ENCODE measurements at places on chromosomes 1 and 21.

DNA sequence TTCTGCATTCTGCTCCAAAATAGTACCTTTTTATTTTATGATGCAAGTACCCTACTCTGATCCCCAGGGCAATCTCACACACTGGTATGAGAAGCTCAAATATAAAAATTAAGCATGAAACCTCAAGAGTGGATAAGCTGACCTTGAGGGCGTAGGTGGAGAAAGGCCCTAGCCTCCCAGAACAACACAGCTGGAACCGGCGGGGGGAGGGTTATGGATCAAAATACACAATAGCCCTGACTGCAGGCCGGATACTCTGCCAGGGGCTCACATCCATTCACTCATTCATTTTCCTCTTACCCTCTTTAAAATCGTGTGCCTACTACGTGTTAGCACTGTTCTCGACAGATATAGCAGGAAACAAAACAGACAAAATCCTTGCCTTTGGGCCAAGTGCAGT is 32.8 kb upstream of the ECE1 start:
- no peak for DNase-seq

- DNase-seq: no peak
Measured at GRCh38 chr1:36128126-36128904, 3.3 kb upstream of the COL8A2 start.

DNA sequence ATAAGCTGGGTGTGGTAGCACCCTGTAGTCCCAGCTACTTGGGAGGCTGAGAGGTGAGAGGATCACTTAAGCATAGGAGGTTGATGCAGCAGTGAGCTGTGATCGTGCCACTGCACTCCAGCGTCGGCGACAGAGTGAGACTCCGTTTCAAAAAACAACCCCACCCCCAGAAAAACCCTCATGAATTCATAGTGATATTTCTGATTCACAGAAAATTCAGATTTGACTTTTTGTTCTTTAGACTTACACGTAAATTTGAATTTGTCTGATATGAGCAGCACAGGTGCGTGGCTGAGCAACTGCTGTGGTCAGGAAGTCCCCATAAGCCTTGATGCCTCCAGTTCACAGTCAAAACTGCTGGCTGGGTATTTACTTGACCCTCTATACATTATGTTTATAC is 10.0 kb upstream of the MORC3 start:
- no peak for DNase-seq

DNA sequence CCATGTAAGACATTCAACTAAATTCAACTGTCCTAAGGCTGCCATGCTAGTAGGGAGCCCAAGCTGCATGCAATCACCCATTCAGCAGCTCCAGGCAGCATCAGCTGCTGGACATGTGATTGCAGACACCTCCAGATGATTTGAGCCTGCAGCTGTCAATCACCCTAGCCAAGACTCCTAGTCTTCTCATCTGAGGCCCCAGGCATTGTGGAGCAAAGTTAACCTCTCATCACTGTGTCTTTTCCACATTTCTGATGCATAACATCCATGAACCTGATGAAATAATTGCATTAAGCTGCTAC is 5.6 kb upstream of the CDC42BPA start:
- DNase-seq: no peak

DNA sequence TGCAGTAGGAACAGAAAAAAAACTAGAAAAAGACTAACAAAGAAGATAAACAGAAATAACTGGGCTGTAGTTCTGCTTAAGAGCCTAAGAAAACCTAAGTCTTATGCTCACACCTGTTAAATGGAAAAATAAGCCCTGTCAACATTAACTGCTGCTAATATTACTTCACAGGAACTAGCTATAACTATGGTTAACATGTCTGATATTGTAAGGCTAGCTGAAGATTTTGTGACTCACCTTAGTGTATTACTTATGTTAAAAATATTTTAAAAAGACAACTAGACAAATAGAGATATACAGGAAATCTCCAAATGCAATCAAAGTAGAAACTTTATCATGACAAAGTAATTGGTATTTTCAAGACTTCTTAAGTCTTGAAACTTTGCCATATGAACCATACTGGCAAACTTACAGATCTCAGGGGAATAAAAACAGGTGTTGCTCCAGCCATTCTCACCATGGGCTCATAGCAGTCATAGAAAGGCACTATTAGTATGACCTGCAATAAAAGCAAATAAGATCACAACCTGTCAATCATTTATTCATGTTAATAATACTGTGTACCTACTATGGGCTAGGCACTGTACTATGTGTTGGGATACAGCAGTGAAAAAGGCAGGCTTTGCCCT is 30.7 kb downstream of the KYAT3 start:
- no peak for DNase-seq

DNA sequence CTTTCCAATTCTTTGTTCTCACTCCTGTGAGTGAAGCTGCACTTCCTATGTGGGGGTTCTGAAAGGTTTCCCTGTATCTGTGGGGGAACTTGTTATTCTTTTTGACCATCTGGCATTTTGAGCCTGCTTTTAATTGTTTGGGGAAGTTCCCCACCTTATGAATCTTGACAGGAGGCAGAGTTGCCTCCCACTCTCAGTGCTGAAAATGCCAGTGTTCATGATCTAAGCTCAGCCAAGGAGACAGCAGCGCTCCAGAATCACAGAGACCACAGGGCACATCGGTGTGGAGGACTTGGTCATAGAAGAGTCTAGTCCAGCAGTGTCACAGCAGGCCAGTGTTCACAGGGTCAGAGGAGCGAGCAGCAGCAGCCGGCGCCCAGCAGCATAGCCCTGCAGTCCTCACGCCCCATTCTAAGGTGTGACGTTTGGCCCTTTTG is 63.8 kb upstream of the PRDX6 start:
- no peak for DNase-seq

- DNase-seq: no peak
Measured at GRCh38 chr21:28991861-28992525, 684 bp downstream of the LTN1 start.

DNA sequence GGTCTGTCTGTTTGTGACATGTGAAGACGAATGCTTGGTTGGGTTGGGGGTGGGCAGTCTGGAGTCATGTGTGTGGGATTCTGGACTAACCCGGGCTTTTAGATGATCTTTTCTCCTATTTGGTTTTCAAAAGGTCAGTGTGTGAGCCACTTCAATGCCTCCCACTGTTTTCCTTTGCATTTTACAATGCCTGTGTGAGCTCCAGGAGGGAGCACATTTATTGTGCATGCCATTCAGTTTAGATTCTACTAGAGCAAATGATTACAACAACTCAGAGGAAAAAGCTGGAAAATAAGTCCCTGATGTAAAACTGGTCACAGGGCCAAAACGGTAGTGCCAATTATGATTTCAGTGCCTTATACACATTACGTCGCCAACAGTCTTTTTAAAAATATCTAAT is 90.9 kb downstream of the LYPLAL1 start:
- DNase-seq: no peak

GRCh38 chr1:46136711-46137110 is 4.3 kb upstream of the PIK3R3 start:
- DNase-seq: no peak

- DNase-seq: no peak
Measured at GRCh38 chr1:165674599-165674998, 23.8 kb downstream of the ALDH9A1 start.

DNA sequence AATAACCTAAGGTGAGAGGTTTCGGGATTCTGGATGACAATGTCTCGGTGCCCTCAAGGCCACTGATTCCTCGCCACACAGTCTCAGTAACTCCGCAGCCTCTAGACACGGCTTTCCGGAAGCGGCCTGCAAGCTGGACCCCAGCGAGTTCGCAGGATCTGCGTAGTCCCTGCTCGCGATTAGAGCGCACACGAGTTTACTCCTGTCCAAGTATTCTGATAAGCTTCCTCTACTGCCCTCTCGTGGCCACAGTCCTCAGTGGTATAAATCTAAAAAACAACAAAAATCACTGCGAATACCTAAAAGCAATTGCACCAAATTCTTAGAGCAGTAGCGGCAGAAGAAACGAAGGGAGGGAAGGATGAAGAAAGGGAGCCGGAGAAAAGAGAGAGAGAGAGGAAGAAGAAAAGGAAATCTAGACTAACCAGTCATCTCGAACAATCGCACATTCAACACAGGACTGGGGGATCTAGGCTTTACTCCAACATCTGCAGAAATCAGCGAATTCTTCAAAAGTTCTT is 1.1 kb upstream of the PLXNA2 start:
- DNase-seq: peak; percentile 89

- no peak for DNase-seq
Measured at GRCh38 chr1:112496290-112496689, 12.5 kb upstream of the WNT2B start.

- DNase-seq: peak; percentile 15
Measured at GRCh38 chr1:147389532-147390184, 147.2 kb downstream of the CHD1L start.

DNA sequence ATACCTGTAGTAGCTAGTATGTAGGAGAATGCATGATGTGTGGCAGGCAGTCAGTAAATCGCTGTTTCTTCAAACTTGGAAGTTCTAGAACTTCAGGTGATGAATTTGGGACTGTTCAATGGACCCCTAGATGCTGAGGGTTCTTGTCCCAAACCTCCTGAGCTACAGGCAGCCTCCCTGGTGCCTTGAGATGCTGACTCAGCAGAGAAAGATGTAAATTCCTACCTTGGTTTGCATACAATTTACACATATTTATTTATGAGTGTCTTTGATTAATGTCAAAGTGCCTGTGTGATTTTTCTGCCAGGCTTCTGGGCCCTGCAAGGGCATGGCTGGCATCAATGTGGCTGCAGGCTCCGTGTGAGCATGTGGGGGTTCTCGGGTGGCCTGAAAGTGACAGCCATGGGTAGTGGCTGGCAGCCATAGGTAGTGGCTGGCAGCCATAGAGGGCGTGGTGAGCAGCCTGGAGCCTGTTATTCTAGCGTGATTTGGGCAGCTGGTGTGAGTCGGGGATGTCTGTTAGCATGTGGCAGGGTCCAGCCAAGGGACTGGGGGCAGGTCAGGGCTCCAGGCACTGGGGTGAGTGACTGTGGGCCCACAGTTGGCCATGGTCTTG is 13.2 kb upstream of the POU3F1 start:
- no peak for DNase-seq

GRCh38 chr1:209505044-209505443 is 78.5 kb upstream of the CAMK1G start:
- no peak for DNase-seq

DNA sequence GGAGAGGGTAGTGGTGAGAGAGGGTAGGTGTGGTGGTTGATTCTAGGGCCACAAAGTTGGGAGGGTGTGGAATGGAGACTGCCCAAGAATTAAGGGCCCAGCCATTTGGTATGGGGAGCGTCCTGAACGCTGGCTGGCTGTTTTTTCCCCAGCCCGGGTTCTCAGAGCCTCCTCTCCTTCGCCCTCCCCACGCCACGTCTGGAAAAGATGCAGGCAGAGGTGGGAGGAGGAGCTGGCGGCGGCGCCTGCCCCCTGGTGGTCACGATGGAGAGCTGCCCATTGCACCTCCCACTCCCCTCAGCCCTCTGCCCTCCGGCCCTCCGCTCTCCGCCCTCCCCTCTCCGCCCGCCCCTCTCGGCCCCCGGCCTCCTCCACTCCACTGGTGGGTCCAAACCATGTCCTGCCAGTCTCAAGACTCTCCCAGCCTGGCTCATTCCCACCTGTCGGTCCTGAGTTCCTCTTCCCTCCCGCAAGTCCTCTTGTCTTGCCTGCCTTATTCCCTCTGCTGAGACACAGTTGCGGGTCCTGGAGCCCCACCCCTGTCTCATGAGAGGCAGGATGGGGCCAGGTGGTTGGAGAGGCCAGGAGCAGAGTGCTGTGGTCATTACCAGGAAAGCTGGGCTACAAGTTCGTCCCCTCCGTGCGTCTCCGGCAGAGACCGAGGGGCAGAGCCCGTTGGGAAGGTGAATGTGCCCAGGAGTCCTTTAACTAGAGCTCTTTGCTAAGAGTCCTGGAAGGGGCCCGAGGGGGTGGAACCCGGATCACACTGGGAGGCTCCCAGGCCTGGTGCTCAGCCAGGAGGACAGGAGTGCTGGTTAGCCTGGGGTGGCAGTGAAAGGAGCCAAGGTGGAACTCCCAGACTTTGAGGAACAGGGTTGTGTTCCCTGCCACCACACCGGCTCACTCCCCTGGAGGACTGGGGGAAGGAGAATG is 22.6 kb downstream of the ETNK2 start:
- peak; percentile 83 for DNase-seq
